Sciatic nerve (tissue), 2 donors: ENCODE measurements at places on chromosomes 1 and 21.

- DNase-seq: no peak
Observed at GRCh38 chr1:10265900-10266299, 55.5 kb downstream of the KIF1B start.

GRCh38 chr1:43373066-43373940, 5.5 kb upstream of the ELOVL1 start:
- no peak for DNase-seq

DNA sequence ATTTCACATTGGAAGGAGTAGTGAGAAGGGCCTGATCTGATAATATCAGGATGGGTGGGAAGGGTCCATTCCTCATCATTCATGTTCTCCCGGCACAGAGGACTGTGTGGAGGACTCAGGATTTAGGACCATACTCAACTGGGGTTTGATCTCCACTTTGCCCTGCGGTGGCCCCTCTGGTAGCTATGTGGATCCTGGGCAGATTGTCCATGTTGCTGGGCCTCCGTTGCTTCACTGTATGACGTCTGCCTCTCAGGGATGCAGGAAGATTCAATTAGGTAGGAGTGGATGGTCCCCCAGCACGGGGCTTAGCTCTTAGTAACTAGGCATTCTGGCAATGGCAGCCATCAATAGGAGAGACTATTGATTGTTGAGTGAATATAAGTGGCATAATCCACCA, 2.3 kb downstream of the ETS2 start:
- DNase-seq: no peak

GRCh38 chr1:58927041-58927721, 143.3 kb upstream of the JUN start:
- no peak for DNase-seq

DNA sequence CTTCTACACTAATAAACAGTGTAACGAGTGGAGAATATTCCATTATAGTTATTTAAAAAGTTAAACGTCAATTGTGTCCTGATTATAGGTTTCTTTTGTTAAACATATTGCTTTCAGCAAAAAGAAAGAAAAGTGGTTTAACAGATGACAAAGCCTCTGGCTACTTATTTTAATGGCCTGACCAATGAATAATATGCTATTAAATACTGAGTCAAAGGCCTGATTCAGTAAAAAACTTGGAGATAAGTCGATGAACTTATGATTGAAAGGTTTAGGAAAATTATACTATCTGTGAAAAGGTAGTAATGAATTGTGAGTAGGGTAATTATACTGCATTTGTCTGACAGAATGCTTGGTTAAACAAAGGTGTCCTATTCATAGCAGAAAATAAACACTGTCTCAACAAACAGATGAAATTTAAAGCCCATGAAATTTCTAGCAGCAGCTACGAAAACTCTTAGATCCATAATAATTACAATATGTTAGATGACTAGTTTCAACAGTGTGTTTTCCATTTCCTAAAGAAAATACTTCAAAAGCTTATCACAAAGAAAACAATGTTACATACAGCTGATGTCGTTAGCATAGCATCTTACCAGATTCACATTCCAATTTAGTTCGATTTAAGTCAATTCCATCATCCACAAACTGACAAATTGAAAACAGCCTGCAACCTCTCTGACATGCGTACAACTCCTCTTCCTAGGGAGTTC, 6.2 kb downstream of the TMEM59 start:
- no peak for DNase-seq

- no peak for DNase-seq
Observed at GRCh38 chr1:218524526-218524925, 179.4 kb downstream of the TGFB2 start.

DNA sequence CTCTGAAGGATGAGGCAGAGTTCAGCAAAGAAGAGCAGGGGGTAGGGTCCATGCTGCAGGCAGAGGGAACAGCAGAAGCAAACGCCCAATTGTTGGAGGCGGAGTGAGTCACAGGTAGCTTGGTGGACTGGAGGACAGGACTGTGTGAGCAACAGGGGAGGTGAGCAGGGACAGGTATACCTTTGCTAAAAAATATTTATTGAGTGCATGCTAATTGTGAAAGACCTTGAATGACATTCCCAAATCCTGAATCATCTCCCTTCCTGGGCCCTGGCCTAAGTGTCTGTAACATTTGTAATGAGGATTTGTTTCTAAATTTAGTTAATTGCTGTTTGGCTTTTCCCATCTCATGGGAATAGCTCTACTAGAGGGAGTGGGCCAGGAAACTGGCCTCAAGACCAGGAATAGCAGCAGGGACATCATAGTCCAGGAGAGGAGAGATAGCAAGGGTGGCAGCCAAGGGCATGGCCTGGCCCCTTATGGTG, 123.7 kb downstream of the FOXD2 start:
- no peak for DNase-seq

DNA sequence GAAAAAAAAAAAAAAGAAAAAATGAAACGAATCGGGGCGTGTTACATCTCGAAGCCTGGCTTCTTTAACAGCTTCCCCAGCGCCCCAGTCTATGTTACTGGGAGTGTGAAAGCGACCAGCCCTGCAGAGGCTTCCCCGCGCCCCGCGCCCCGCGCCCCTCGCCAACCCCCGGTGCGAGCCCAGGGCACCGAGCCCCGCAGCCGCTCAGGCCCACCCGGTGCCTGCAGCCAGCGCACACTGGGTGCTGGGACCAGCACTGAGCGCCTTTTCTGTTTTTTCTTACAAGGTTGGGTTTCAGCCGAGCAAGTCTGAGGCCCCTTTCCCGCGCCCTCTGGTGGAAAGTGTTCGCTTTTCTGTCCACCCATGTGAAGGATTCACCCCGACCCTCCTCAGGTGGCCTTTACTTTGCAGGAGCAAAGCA, 42.1 kb upstream of the ZNF496 start:
- DNase-seq: peak; percentile 84

GRCh38 chr1:51342591-51343206, 12.3 kb upstream of the TTC39A start:
- peak; percentile 45 for DNase-seq

- peak; percentile 18 for DNase-seq
Observed at GRCh38 chr1:29753771-29754572, 517.6 kb downstream of the PTPRU start.

GRCh38 chr1:224188286-224188685, 5.2 kb downstream of the DEGS1 start:
- no peak for DNase-seq

DNA sequence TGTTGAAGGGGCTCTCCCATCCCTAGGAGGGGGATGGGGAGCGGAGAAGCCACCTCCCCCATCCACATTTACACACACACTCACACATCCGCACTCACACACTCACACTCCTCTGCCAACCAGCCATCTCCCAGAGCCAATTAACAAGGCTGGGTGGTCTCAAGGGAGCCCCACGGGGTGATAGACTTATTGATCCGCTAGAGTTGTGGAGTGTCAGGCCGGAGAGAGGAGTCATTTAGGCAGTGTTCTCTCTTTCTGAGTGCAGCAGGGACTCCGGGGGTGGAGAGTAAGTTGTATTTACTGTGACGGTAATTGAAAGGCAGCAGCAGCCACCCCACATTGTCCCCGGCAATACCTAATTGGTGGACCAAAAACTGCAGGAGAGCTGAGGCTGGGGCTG, 61.6 kb downstream of the KLHDC7A start:
- DNase-seq: peak; percentile 31
